NCI-H69 (cell line): ENCODE measurements at places on chromosomes 1 and 21.

GRCh38 chr1:163083690-163084089 lies 14.5 kb downstream of the RGS4 start:
- no peak for DNase-seq

DNA sequence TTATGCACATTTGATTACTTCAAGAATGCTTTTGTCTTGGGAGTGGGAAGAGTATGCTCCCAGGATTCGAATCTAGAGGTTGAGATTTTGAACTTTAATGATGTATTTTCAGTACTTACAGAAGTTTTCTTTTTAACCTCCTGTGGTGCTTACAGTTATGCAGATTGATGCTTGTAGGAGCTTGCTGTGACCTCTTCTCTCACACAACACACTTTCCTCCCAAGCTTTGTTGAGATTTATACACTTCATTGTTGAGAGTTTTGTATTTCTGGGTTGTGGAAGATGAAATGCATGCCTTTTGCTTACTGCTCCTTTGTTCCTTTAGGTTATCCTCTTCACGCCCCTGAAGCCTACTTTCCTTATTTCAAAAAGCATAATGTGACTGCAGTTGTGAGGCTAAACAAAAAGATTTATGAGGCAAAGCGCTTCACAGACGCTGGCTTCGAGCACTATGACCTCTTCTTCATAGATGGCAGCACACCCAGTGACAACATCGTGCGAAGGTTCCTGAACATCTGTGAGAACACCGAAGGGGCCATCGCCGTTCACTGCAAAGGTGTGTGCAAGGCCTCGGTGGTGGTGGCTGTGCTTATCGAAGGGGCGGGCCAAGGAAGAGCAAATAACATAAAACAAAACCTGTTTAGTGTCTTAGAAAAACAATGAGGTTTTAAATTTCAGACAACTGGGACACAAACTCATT lies 75.5 kb upstream of the GPR88 start:
- DNase-seq, result peak; percentile 38

DNA sequence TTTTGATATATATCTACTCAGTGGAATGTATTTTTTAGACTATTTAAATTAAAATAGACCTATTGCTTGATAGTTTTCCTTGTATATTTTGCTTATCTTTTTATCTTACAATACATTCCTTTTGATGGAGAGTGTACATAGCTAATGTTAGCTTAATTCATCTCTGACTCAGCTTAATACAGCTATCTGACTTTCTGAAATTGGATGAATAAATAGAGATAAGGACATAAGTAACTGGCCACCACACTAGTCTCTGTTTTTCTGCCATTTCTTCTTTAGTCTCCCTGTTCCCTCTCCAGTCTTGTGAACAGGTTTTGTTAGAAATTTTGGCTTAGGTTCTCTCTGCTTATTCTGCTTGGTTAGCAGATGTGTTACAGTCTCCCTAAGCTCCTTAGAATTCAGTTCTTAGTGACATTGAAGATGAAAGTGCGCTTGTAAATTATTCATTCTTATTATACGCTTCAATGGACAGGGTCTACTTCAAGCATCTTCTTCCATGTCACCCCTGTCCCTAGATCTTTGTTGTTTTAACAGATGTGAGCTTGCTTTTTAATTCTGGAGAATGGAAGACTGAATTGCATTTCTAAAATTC lies 59.6 kb downstream of the XPR1 start:
- no peak for DNase-seq

DNA sequence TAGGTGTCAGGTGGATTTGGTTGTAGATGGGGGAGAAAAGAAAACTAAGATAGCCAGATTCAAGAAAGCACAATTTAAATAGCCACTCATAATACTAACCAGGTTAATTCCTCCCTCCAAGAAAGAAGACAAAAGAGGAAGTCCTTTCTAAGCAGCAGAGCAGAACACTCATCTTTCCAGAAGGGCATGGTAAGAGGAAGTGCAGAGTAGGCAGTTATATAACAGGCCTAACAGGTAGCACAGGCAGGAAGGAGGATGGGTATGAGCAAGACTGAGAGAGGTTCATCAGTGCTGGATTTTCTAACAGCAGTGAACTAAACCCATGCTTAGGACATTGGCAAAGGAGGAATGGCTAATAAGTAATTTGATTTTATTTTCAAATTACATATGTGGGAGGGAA lies 517.5 kb downstream of the PLPP3 start:
- DNase-seq, result no peak

DNA sequence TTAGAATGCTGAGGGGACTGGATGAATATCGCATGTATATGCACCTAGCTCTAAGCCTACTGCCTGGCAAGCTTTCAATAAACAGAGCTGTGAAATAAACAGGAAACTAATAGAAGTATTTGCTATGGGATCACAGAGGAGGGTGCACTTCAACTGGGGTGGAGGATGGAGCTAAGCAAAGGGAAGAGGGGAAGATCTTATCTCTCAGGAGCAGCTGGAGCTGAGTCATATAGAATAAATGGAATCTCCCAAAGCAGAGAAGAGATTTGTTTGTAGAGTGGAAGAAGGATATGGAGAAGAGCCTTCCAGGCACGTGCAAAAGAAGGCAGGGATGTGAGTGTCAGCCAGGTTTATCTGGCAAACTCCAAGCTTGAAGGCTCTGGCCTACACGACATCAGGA lies 17.0 kb upstream of the KCNA10 start:
- no peak for DNase-seq

DNA sequence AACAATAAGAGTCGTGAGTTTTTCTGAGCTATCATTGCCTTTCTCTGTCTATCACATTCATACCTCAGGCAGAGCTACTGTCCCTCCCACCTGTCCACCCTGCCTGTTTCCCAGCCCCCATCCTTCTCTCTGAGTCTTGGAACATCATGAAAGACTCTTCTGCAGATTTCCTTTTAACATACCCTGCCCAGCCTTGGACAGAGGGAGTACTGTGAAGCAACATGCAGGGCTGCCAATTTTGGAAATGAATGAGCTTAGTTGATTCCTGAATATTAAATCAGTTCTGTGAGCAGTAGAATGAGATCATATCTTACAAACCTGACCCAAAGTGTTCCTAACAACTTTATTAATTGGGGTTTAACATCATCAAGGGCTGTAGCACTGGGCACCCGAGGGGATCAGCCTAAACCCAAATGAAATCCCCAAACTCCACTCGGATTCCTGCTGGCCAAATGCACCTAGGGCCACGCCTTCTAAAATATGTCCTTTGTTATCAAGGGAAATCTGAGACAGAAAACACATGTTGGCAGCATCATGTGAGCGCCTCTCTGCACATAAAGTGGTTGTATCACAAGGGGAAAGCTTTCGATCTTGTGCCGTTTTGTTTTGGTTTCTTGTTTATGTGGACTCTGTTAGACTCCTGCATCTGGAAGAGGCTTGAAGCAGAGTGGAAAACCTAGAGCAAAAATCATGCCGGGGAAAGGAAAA lies 357.6 kb downstream of the KIF26B start:
- peak; percentile 76 for DNase-seq

DNA sequence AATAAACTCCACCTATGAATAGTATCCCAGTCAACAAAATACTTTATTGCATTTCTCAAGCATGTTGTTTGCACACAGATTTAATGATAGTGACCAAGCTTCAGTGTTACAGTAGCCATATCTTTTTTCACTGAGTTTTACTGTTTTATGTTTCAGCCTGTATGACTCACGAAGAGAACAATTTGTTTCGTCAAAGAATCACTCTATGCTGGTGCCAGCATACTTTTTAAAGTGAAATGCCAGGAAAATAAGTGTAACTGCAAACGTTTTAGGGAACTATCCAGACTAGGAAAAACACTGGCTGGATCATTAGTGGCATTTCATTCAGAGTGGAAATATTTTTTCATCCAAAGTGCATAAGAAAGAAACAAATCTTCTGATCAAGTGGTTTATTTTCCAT lies 210.8 kb downstream of the COL11A1 start:
- no peak for DNase-seq

- peak; percentile 4 for DNase-seq
These were observed 1.4 kb downstream of the SLFNL1 start for GRCh38 chr1:41020109-41020576.

- no peak for DNase-seq
These were observed 51.5 kb downstream of the PRDM2 start for GRCh38 chr1:13751458-13751871.

- no peak for DNase-seq
These were observed 5.9 kb upstream of the BCAR3 start for GRCh38 chr1:93687542-93687941.

- DNase-seq, result no peak
These were observed 303.6 kb downstream of the LMX1A start for GRCh38 chr1:165052936-165053335.

DNA sequence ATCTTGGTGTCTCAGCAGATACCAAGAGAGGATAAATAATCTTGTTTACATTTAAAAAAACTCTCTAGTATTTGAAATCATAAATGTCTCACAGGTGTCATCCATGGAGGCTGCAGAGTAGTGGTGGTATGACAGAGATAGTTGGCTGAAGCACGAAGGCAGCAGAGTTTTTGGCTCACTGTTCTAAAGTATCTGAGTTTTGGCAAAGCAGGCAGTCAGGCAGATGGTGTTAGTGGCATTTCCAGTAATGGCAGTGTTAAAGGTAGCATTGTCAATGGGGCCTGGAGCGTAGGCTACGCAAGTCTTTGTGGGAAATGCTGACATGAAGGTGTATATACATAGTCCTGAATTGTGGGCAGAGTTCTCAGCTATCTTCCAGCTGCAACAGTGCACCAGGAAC lies 68.5 kb upstream of the HSD17B7 start:
- no peak for DNase-seq

GRCh38 chr1:14850563-14850962 lies 252.1 kb downstream of the KAZN start:
- peak; percentile 44 for DNase-seq

- DNase-seq, result peak; percentile 4
These were observed 55.8 kb upstream of the LDLRAP1 start for GRCh38 chr1:25487628-25488027.

DNA sequence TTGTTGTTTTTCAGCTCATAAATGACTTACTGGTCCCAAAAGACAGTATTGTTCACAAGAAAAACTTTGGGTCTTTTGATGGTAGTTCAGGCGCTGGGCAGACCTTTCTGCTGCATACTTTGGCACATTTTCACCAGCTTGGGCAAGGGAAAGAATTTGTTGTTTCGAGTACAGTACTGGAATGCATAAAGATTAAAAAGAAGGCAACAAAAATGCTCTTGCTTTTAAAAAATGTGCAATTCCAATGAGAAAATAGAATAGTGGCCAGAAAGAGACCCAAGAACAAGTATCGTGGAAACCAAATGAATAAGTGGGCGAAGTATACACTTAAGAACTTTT lies 56.0 kb downstream of the CLIC6 start:
- no peak for DNase-seq

- DNase-seq, result peak; percentile 34
These were observed 986 bp downstream of the TCEANC2 start for GRCh38 chr1:54054438-54054749.

DNA sequence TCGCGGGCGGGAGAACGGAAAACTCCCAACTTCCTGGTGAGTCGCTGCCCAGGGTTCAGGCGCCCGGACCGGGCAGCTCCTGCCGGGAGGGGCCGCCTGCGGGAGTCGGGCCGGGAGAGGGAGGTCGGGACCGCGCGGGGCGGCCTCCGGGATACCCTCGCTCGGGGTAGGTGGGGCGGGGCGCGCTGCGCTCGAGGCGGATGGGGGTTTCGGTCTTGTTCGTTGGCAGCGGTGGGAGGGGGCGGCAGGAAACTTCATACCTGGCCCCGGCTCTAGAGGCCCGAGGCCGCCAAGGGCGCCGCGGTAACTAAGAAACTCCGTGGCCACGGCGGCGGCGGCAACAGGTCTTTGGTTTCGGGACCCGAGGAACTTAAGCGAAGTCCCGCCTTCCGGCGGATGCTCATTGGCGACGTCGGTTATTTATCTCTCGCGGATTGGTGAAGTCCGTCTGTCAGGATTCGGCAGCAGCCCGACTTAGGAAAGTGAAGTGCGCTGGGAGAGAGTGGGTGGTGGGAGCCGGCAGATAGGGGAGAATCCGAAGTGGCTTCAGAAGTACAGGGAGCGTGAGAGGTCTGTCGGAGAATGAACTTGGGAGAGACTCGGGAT lies 546 bp downstream of the NEK7 start:
- peak; percentile 98 for DNase-seq

GRCh38 chr1:233440951-233441401 lies 113.5 kb downstream of the MAP3K21 start:
- peak; percentile 87 for DNase-seq

DNA sequence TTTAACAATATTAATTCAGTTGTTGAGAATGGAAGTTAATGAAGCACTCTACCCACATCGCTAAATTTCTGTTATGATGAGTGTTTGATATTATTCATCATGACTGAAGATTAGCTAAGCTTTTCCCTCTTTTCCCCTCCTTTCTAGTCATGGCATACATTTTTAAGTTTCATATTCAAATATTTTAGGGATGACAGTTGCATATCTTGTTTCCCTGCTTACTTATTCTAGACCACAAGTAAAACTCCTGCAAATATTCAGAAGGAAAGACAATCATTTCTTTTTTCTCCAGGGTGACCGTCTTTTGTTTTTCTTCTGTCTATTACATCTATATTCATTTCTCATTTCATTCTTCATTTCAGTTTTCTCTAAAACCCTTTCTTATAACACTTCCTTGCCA lies 906.0 kb downstream of the ADGRL2 start:
- no peak for DNase-seq
